A673 (cell line): ENCODE measurements at places on chromosomes 16 and 17. TPM values are rescaled to one million over a fixed set of nuclear protein-coding genes. Genes with fewer than 3 reads are reported as not detected.
A peak's percentile ranks its signal among the peaks of the same experiment; 100 is the strongest.

Gene CYLD
- total RNA-seq = 6.3 and 9.5 TPM in 2 replicates

DNA sequence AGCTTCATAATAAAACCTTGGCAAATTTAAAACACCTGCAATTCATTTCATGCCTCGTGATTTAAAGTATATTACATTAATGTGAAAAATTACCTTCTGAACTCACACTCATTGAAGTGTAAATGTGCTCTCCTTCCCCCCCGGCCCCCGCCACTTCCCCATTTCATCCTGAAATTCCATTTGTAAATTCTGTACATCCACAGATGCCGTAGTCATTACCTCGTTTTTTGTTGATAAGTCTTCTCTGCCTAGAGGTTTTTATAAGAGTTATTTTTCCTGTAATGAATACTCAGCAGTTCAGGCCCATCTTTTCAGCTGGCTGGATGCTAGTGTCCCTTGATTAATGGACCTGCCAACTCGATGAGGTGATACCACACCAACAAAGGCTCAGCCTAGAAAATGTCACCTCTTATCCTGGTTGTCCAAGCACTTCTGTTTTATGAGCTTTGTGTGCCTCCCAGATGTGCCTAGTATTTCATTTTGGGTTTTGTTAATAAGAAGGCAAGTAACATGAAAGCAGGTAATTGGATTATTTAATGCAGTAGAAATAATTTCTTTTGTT is 64.8 kb upstream of the KIFC3 start:
- H3K4me3 ChIP-seq = no peak overlapping the region
- H3K27ac ChIP-seq = no peak overlapping the region
- H3K27me3 ChIP-seq = no peaks in the 10 kb centered on the region
- DNase-seq = no peak

- no peak for DNase-seq
- no peaks in the 10 kb centered on the region for H3K36me3 ChIP-seq
- peak overlapping the region; percentile 84 for H3K27ac ChIP-seq
- no peaks in the 10 kb centered on the region for H3K27me3 ChIP-seq
- H3K4me1 ChIP-seq = peaks cover 9% of the 10 kb centered on the region
These were observed 2.1 kb upstream of the ESRP2 start for GRCh38 chr16:68238029-68238345.

DNA sequence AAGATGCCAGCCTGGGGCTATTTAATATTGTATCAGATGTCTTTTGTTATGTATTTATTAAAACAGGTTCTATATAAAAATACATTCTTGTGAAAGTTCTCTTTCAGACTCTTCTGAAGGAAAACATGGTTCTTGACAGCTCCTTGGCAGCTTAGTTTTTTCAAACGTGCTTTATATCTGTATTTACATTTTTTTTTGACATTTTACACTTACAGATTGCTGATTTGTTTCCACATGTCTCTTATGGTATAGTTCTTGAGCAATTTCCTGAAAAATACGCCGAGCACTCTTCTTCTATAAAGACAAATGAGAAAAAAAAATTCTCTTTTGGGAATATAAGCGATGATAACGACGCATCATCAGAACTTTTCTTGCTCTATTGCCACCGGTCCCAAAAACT is 9.5 kb downstream of the IGSF6 start:
- no peak for DNase-seq
- no peaks in the 10 kb centered on the region for H3K27me3 ChIP-seq
- no peak overlapping the region for H3K27ac ChIP-seq
